Bone marrow (tissue), 2 donors: ENCODE measurements at places on chromosomes 1 and 21.

DNA sequence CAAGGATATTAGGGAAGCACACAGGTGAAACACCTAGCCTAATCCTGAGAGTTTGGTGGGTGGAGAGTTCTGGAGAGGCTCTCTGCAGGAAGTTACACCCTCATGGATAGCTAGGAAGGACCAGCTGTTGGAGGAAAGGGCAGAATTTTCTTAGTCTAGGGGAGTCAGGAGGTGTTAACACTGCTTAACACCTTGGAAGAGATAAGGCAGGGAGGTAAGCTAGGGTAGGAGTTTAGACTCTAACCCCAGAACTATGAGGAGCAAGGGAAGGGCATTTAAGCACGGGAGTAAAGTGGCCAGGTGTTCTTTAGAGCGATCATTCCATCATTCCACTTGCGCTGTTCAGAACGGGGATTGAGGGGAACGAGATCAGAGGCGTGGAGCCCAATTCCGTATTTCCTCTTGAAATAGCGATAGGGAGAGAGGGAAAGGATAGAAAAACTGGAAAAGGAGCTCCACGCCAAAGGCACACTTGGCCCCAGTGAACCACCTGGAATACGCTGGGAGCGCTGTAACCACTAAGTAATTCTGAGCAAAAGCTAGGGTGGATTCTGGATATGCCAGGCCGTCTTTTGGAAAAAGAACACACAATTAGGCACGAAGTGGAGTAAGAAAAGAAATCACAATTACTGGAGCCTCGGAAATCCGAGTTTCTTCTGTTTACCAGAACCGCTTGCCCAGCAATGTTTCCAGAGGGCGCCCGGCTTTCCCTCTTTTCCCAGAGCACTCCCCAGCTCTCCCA lies 1.5 kb upstream of the GPR137B start:
- no peak for DNase-seq

DNA sequence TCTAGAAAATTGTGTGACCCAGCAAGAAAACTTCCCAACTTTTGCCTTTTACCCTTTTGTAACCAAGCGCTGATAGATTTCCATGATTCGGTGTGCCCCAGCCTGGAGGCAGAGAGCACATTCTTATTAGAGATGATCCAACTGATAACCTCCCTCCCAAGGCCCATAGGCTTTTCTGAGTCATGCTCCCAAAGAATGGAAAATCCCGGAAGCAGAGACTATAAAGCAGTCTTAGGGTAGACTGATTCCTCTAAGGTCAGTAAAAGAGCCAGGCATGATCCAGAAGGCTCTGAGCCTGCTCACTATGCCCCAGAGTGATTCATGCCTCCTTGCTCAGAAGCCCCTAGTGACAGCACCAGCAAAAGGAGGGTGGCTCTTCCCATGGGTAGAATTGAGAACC lies 4.3 kb downstream of the CAMK1G start:
- DNase-seq = no peak

DNA sequence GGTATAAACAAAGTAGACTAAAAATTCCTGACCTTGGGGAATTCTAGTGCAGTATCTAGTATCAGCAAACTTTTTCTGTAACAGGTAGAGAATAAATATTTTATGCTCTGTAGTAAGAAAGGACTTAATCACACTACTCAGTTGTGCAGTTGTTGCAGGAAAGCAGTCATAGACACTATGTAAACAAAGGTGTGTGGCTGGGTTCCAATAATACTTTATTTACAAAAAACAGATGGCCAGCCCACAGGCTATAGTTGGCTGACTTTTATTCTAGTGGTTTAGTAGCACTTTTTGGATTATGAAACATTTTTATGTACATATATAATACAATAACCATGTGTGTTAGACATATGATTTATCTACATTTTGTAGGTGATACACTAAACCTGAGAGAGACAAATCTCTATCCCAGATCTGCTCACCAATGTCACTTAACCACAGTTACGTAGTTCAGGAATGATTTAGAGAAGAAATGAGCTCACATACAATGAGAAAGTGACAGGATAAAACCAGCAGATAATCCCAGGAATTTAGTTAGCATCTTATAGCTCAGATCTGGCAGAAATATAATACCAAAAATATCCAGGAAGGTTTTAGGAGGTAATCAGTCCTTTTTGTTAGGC lies 56.1 kb downstream of the MIER1 start:
- DNase-seq = no peak

DNA sequence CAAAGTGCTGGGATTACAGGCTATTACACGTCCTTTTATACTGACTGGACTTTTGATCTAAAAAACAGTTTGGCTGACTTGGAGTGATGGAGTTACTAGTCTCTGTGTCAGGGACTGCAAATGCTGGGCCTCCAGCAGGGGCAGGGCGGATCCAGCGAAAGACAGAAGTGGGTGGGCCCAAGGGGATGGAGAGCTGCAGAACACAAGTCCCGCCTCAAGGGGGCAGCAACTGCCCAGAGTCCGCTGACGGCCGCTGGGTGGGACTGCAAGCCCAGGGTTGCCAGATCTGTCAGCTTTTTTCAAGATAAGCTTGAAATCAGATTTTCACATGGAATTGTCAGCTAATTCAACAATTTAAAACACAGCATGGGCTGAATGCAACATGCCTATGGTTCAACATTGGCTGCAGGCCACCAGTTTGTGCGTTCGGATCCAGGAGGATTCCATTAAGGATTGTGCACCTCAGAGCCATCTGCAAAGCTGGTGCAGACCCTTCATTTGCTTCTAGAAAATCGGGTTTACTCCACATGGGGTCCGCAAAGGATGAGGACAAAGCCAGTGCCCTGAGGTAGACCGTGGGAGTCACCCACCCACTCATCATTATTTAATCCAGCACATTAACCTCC lies 10.7 kb downstream of the STMN1 start:
- peak; percentile 59 for DNase-seq

GRCh38 chr1:11373895-11374747 lies 101.1 kb downstream of the UBIAD1 start:
- no peak for DNase-seq

GRCh38 chr1:38571726-38572125 lies 287.8 kb downstream of the RRAGC start:
- no peak for DNase-seq

GRCh38 chr1:243513726-243514491 lies 258.1 kb downstream of the SDCCAG8 start:
- no peak for DNase-seq

DNA sequence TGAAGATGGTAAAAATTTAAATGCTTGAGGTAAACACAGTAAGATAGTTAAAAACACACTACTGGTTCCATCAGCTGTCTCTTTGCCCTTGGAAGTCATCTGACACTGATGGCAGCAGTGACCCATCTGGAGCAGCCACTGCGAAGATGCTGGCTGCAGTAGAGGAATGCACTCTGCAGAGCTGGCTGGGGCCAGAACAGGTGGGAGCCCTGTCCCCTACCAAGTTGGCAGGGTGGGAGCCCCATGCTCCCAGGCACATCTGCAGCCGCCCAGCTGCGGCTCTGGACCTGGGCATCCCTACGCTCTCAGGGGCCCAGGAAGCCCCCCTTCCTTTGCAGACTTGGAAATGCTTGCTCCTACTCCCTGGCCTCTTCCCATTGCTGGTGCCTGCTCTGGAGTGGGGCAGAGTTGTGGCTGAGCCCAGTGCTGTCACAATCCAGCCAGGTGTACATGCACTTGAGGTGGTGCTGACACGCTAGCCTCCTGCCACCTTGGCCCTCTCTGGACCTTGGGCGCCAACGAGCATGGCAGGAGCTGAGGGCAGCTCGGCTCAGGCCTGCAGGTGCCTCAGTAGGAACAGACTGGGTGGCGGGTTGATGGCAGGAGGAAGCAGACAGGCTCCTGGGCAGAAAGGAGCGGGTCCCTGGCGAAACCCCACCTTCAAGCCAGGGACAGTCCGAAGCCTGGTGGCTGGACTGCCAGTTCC lies 227.0 kb downstream of the FGGY start:
- no peak for DNase-seq

DNA sequence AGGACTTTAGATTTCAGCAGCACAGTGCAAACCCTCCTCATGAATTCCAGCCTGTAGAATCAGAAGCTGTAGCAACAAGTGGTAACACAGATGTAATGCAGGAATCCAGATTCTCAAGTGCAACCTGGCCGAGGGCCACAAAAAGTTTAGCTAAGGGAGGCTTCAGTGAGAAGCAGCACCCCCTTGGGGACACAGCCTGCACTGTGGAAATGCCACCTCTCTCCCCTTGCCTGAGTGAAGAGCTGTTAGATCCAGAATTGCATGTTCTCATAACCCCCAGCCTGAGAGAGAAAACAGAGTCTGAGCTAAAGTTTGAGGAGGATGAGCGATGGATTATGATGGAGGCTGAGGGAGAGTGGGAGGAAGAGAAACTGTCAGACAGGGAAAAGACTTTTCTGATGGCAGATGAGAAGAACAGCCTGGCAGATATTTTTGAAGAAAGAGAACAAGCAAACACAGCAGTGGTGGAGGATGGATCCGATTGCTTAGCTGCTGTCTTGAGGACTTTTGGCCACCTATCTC lies 80.5 kb upstream of the BMP8A start:
- no peak for DNase-seq

GRCh38 chr1:234608911-234609690 lies 877 bp downstream of the IRF2BP2 start:
- DNase-seq = no peak

GRCh38 chr21:39675993-39676661 lies 63.4 kb downstream of the B3GALT5 start:
- DNase-seq = no peak

DNA sequence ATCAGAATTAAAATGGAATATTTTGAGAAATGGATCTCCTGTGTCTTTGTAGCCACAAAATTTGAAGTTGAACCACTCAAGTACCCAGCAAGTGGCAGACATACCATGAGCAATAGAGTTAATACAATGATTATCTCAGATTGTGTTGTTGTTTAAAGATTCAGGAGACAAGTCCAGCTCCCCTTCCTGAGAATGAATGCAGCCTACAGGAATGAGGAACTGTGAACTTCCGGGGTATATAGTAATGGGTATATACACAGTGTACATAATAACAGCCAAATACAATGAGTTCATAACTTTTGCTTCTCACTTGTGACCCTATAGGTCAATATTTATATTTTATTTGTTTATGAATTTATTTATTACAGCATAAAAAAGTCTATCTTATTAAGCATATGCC lies 445.0 kb downstream of the SETD4 start:
- no peak for DNase-seq

- DNase-seq = no peak
These were observed 55.2 kb upstream of the PALMD start for GRCh38 chr1:99590578-99591209.

DNA sequence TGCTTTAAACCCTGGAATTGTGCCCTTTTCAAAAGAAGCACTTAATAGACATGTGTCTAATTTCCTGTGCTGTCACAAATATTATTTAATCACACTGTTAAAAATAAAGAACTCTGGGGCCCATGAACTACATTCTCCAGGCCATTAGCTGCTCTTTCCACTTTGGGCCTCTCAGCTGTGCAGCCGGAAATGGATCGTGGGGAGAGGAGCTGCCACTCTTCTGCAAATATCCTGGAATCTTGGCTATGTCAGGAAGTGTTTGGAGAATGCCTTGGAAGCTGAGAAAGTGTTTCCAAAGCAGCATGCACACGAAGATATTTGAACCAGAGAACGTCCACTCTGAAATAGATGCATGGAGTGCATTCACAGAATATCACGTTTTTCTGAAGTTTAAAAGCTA lies 27.5 kb upstream of the VPS26C start:
- no peak for DNase-seq

DNA sequence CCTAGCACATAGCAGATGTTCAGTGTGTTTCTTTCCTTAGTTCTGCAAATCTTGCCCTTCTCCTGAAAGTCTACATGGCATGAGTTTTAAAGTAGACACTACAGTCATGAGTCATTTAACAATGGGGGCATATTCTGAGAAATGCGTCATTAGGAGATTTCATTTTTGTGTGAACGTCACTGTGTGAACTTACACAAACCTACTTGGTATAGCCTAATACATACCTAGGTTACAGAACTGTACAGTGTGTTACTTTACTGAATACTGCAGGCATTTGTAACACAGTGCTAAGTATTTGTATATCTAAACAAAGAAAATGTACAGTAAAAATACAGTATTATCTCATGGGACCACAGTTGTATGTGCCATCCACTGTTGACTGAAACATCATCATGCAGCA lies 10.0 kb downstream of the TTF2 start:
- DNase-seq = no peak

DNA sequence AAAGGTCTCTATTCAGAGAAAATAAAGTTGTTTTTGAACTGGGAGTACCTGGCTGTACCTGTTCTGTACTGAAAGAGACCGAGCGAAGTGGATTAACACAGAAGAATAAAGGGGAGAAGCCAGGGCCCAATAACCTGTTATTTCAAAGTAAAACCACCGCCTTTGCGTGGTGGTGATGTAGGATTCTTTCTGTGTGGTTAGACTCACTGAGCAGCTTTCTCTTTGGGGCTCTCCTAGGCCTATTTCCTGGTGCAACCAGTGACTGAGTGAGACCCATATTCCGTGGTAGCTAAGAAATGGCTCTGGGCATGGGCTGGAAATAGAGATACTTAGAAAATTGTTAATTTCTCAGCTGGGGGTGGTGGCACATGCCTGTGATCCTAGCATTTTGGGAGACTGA lies 99.9 kb downstream of the XCL2 start:
- no peak for DNase-seq

DNA sequence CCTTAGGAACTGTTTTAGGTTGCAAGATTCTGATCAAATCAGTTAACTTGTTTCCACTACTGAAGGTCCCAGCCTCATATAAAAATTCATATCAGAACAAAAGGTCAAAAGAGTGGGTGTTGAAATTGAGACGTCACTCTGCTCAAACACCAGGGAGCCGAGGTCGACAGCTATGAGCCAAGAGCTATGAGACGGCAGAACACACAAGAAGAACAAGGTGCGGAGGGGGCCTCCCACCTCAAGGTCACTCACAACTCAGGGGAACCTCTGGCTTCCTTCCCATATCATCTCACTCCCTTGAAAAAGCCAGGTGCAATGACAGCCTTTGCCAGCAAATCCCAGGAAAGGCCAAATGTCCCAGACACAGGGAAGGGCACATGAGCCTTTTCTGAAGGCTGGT lies 749 bp downstream of the SEC16B start:
- no peak for DNase-seq

DNA sequence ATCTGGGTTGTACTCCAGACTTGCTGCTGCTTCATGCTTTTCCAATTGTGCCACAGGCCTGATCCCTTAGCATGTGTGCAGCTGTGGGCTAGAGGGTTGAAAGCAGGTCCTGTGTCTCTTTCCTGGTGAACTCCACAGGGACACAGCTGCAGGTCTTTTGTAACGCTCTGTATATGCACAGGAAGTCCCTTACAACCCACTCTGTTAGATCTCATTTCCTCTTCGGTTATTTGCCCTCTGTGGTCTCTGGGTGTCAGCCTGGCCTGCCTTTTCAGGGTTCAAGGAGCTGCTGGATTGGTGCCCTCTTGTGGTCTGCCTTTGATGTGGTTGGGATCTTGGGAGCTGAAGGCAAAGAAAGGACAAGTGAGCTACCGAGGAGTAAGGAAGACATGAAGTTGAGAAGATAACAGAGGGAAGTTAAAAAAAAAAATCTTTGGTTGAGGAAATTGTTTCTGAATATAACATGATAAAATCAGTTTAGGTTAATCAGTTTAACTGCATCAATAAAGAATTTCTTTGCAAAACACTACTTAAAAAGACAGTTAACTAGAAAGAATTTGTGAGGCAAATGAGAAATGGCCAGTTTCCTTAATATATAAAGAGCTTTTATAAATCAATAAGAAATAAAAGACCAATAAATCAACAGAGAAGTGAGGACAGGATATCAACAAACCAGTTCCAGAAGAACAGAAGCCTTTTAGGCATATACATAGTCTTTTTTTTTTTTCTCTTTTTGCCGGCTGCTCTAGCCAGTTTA lies 44.1 kb downstream of the UCK2 start:
- peak; percentile 95 for DNase-seq
